Hepatic stellate cell (primary cell): ENCODE measurements at places on chromosomes 1 and 21.
A peak's percentile ranks its signal among the peaks of the same experiment; 100 is the strongest.

DNA sequence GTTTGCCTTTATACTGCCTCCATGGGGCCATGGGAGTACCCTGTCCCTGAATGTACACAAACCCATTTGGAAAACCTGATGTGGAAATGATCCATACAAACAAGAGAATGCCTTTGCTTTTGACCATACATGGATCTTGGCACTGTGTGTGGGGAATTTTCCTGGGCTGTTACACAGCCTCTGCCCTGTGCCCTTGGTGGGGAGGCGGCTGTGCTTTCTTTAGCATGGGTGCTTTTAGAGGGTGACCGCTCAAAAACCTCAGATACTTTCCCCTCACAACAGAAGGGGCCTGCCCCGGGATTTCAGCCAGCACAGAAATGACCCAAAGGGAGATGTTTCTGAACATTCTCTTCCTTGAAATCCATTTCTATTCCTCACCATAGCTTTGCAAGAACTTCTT lies 194.8 kb downstream of the LMO4 start:
- DNase-seq, result no peak

DNA sequence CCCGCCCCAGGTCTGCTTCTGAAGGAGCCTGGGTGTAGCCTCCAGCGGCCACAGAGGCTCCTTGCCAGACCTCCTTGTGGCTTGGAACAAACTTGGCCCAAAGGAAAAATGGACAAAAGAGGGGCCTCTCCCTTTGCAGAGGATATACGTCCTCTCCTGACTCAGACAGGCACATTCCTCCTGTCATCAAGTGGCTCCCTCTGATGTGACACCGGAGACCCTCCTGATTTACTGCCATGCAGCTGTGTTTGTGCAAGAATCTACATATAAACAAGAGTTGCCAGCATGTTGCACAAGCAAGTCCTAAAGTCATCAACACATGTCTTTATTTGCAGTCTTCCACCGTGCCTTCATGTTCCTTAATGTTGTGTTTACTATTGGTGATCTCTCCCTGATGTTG lies 54.1 kb upstream of the F3 start:
- DNase-seq, result no peak

DNA sequence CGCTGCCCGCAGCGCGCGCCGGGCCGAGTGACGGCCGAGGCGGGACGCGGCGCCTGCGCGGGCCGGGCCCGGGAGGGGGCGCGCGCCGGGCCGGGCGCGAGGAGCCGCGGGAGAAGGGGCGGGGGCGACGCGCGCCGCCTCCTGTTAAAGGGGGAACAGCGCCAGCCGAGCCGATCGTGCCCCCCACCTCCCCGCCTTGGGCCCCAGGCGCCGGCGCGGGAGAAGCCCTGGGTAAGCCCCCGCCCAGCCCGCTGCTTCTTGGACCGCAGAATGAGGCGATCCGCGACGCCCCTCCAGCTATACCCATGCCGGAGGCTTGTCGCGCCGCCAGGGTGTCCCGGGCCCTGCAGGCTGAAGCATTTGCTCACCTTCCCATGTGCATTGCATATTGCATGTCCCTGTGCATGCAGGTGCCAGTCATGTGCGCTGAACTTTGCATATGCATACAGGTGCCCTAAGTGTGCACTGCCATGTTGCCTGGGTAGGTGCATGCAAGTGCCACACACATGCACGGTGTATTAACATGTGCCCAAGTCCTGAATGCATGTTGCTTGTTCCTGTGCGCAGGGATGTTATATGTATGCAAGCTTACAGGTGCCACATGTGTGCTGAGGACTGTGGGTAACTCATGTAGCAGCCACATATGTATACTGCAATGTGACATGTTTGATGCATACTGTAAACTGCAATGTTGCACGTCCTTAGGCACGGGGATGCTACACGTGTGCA lies at the start of gene ADGRB2:
ADGRB2 (minus strand) TSS at position 29 of the 729 bp plus-strand sequence. CDS start 7,119 bp downstream, outside the sequence.
- peak; percentile 50 for DNase-seq

DNA sequence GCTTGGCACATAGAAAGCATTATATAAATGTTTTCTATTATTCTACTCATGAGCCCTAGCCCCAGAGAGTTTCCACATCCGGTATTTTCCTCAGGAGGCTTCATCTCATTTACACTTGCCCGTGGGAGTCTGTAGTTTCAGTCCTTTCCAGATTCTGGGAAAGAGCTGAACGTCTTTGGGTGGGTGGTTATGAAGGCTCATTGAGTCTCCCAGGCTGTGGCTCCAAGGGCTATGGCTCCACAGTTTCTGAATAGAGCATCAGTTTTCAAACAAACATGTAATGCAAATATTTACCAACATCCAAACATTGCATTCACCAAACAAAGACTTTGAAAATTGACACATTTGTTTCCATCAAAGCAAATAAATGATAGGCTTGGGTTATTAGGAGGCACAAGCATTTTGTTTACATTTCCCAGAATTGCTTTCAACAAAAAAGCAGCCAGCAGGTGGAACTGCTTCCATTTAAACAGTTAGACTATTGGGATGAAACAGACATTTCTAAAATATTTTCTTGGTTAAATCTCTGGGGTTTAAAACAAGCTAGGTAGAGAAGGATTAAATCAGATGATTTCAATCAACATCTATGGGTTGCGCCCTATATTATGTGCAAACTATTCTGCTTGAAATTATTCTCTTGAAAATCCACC lies 1.3 kb upstream of the LEMD1 start:
- no peak for DNase-seq

DNA sequence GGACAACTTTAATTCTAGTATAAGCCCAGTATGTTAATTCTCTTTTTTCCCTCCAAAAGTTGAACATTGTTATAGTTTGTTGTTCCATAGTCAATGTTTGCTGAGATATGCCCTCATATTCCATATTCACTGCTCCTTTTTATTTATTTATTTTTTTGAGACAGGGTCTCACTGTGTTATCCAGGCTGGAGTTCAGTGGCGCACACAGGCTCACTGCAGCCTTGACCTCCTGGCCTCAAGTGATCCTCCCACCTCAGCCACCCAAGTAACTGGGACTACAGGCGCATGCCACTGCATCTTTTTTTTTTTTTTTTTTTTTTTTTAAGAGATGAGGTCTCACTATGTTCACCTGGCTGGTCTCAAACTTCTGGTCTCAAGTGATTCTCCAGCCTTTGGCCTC lies 38.7 kb downstream of the GFI1 start:
- DNase-seq, result no peak

DNA sequence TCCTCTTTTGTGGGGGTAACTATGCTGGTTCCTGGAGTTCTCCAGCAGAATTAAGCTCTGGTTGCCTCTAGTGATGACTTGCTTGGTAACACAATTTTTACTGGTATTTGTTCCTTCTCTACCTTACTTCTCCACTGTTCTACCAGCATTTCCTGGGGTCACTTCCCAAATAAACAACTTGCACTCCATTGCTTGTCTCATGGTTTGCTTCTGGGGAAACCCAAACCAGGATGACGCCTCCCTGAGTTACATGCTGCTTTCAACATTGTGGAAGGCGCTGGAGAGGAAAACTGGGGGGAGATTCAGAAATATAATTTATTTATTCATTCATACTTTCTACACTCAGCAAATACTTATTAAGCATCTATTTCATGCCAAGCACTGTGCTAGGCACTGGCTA lies 55.3 kb upstream of the AK4 start:
- DNase-seq, result no peak

GRCh38 chr1:36135796-36136195 lies 10.8 kb upstream of the COL8A2 start:
- DNase-seq, result no peak

DNA sequence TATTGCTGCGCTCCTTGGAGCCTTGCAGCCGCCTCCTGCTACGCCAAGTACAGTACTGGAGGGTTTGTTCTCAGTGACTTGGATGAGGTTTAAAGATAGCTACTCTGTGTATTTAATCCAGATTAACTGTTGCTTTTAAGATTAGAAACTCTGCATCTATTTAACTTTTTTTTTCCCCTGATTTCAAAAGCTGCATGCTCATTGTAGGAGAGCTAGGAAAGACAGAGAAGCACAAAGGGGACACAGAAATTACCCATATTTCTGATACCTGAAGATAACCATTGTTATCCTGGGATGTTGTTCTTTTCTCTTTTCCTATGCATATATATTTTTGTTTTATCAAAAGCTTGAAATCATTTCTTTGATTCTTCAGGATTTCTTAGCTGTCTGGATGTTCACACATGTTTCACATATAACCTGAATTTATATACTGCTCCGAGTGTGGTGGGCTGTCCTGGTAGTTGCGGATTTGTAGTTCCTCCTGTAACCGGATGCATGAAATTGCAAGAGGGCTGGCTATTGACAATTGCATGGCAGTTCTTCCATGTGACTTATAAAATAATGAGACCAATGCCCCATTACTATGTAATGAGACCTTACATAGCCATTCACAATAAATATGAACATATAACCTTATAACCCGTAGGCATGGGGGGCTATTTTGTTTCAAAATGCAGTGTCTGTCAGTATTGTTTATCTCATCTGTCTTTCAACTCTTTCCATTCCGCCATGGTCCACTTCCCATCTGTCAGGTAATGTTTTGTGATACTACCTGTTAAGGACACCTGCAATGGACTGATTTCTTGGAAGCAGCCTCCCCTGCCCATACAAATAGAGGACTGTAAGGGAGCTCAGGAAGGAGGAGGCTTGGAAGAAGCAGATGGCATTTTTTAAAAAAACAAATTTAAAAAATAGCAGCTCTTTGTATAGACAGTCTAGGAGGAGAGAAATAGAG lies 1.4 kb downstream of the RAVER2 start:
- DNase-seq, result no peak

GRCh38 chr1:57549300-57549699 lies 125.4 kb upstream of the DAB1 start:
- DNase-seq, result no peak

DNA sequence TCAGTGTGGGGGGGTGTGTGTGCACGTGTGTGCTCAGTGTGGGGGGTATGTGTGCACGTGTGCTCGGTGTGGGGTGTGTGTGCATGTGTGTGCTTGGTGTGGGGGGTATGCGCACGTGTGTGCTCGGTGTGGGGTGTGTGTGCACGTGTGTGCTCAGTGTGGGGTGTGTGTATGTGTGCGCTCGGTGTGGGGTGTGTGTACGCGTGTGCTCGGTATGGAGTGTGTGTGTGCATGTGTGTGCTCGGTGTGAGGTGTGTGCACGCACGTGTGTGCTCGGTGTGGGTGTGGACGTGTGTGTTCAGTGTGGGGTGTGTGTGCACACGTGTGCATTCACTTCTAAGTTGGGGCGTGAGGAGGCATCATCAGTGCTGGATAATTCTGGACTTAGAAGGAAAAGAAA lies 77.9 kb downstream of the PRDM16 start:
- DNase-seq, result no peak

DNA sequence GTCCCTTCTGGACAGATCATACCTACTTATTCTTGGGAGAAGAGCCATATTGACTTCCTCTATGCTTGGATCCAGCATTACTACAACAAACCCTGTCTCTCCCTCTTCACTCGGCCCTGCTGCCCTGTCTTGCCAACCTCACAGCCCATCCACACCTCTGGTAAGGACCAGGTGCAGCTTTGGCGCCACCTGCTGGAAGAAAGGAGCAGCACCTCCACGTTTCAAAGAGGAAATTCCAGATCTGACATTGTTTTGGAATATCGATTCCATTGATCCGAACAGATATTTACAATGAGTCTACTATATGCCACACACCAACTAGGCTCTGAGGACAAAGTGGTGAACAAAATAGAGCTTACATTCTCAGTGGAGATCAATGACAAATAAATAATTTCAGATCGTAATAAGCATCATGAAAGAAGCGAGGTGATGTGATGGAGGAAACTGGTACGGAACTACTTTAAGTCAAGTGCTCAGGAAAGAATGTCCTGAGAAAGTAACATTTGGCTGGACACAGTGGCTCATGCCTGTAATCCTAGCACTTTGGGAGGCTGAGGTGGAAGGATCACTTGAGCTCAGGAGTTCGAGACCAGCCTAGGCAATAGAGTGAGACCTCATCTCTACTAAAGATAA lies 18.7 kb downstream of the MFSD2A start:
- peak; percentile 72 for DNase-seq

GRCh38 chr21:46500224-46500861 lies 41.7 kb downstream of the DIP2A start:
- DNase-seq, result peak; percentile 29

- no peak for DNase-seq
Measured at GRCh38 chr1:191414981-191415640, 743.2 kb upstream of the RGS18 start.
